ENCODE measurements at places on chromosomes 12 and 14.

DNA sequence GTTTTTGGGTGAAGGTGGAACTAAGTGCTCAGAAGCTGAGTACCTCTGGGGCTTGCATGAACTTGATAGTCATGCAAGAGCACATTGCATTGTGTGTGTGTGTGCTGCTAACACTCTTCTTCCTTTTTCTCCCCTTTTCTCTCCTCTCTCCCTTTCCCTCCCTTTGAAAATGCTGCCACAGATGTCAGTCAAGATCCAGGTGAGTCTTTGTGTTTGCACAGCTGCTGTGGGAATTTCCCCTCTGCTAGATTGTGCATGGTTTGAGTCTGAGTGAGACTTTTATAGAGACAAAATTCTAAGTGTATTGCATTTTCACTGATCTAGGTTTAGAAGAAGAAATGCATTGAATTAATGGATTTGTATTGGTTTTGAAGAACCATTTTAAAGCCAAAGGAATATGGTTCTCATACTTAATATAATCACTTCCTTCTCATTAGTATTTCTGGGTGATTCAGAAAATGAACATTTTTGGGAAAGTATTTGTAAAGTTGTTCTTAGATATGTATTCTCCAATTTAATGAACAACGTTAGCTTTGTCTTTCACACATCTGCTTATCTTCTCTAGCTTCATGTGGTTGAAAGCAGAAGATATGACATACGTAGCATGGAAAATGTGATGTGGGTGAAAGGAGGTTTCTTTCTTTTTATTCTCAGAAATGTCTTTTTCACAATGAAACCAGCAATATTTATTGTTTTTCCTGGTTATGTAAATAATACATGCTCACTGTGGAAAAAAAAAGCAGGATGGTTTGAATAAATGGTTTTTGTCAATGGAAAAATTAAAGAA lies 108.5 kb downstream of the NRXN3 start:
- DNase-seq: no peak

DNA sequence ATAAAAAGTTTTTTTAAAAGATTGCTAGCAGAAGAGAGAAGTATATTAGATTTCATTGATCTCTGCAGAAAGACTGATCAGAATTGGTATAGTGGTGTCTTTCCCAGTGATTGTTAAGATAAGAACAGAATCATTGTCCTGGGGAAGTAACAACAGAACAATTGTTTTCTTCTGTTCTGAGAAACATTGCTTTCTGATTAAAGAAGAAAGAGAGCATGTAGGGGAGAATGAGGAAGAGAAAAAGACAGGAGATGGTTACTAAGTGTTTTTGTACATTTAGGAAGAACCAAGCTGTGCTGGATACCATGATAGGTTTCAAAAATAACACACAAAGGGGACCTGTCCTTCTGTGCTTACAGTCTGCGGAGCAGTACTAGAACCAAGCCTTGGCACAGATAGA lies 5.0 kb downstream of the USP30 start:
- DNase-seq: no peak

DNA sequence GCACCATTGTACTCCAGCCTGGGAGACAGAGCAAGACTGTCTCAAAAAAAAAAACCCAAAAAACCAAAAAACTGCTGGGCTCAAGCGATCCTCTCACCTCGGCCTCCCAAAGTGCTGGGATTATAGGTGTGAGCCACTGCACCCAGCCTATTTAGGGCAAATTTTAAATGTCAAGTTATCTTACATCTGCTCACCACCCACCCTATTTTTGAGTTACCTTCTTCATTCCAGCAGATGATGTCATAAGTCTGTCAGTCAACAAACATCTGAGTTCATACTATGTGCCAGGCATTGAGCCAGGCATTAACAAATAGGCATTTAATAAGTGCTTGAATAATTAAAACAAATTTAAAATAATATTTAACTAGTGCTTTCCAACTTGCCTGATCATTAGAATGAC lies 21.5 kb downstream of the BATF start:
- no peak for DNase-seq

DNA sequence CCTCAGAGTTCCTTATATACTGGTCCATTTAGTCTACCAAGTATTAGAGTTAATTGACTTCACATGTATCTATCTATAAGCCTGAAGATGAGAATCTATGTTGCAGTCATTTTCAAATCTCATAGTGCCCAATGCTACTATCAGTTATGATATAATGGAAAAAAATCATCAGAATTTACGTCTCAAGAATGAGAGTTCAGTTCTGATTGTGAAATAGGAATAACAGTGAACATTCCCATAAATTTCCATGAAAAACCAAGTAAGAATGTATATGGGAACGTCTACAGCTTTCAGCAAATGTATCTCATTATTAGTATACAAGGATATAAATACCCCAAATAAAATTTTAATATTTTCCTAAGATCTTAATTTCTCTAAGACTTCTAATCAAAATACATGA lies 77.2 kb downstream of the PPP1R12A start:
- no peak for DNase-seq

GRCh38 chr12:47837190-47838171 lies 17.8 kb upstream of the HDAC7 start:
- peak; percentile 70 for DNase-seq

GRCh38 chr14:97336816-97337215 lies 539.6 kb downstream of the VRK1 start:
- no peak for DNase-seq

DNA sequence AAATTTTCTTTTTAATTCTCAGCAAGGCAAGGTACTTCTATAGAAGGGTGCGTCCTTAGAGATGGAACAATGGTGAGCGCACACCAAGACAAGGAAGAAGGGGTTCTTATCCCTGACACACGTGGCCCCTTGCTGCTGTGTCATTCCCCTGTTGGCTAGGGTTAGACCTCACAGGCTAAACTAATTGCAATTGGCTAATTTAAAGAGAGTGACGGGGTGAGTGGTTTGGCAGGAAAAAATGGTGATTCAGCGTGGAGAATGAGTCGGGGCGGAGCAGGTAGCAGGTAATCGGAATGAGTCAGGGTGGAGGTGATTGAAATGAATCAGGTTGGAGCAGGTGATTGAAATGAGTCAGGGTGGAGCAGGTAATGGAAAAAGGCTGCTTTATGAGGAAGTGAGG lies 36.3 kb upstream of the HECTD1 start:
- no peak for DNase-seq

GRCh38 chr14:102510616-102511520 lies 1.3 kb upstream of the ANKRD9 start:
- peak; percentile 80 for DNase-seq

DNA sequence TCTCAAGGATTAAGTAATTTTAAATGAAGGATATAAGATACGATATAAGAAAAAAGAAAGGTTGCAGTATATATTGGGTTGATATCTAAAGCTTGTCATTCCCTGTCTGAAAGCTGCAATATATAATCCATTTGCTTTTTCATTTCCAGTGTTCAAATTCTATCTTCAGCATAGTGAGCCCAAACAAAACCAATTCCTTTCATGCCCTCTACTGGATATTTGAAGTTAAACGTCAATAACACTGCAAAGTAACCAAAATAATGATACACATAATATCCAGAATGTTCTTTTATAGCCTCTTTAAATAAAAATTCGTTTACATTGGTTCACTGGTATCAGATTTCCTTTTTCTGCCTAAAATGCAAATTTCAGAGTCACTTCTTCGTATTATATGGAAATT lies 64.5 kb upstream of the DAAM1 start:
- no peak for DNase-seq

GRCh38 chr12:131487388-131488124 lies 223.3 kb upstream of the SFSWAP start:
- no peak for DNase-seq
